ENCODE measurements at places on chromosomes 4 and X.

DNA sequence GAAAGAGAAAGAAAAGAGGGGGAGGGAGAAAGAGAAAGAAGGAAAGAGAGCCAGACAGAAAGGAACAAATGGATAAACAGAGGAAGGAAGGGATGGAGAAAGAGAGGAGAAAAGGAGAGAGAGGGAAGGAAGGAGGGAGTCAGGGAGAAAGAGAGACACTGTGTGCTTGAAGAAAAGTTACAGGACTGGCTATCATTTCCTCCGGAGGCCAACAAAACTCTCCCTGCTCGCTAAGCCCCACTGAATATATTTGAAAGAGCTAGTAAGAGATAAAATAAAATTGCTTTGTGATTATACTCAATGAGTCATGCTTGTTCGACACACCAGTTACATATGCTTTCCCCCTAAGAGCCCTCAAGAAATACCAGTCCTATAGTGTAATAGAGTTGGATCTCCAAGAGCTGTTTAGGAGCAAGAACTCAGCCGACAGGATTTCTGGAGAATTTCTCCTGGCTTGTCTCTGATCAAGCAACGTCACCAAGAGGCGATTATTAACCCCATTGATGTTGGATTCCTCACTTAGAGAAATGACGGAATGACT, 102.2 kb downstream of the MXRA5 start:
- DNase-seq: no peak

GRCh38 chrX:68942104-68942503, 113.3 kb downstream of the EFNB1 start:
- peak; percentile 30 for DNase-seq

- DNase-seq: no peak
Measured at GRCh38 chrX:69793260-69793935, 177.5 kb downstream of the EDA start.

DNA sequence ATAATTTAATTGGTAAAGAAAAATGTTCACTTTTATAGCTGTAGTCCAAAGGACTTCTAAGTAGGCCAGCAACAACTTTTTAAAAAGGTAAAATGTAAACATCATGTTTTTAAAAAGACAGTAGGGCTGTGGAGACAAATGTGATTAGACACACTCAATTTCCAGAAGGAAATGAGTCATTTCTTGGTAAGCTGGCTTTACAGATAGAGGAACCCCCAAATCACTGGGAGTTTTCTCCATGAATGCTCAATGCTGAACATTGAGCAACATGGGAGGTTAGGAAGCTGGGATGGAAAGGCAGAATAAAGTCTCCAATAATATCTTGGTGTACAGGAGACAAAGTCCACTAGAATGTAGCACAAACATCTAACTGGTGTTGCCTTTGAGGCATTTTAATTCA, 121.3 kb downstream of the NWD2 start:
- DNase-seq: no peak

DNA sequence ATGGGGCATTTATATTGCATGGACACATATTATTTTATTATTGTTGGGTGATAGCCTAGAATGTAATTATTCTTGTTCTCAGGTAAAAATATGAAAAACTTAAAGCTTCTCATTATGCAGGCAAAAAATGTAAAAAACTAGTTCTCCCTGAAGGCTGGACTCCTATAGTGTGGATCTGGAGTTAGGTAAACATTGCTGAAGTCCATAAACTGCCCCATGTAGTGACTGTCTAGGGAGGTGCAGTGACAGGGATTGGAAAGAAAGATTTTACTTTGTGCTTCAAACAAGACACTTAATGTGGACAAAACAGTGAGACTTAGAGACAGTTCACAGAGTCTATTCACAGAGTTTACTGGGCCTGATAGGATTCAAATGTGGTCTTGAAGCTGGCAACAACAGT, 17.0 kb downstream of the ADH6 start:
- DNase-seq: no peak

- DNase-seq: no peak
Measured at GRCh38 chr4:123556526-123556925, 159.9 kb downstream of the SPRY1 start.

DNA sequence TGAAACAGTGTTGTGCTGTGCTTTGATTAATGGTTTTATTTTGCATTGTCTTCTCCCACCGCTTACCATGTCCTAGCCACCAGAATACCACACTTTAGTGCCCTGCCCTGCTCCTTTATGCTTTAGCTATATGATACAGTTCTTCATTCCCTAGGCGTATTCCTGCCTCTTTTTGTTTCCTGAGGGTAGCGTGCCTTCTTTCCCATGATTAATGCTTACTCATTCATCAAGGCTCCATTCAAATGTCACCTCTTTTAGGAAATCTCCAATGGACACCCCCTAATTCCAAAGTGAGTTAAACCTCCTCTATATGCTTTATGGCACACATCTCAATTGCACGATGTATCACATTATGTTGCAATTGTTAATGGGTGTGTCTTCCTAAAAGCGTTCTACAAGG, 46.3 kb downstream of the SPANXD start:
- no peak for DNase-seq

DNA sequence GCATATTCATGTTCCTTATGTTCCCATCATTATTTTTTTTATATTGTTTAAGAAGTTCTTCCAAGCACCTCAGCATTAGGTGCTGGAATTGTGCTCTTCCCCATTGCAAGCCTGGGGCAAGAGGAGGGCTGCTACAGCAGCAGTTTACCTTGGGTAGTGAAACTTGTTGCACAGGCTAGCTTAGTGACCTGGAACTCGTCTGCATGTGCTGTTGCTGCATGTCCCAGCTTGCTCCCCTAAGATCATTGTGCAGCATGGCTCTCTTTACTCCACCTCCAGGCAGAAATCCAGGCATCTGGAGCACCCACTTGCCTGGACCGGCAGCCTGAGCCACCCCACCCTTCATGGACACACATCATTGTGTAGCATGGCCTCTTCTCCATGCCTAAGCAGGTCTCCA, 776.0 kb downstream of the GLUD2 start:
- DNase-seq: no peak

DNA sequence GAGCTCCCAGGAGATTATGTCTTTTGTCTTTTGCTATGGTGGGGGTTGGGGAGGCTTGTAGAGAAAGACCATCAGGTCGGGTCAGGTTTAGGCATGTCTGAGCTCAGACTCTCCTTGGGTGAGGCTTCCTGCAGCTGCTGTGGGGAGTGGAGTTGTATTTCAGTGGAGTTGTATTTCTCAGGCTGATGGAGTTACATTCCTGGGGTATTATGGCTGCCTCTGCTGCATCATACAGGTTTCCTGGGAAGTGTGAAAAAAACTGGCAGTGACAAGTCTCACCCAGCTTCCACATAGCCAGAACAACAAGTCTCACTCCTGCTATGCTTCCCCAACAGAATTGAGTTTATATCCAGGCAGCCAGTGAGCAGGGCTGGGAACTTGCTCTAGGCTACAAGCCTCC, 119.3 kb downstream of the VSIG4 start:
- no peak for DNase-seq

DNA sequence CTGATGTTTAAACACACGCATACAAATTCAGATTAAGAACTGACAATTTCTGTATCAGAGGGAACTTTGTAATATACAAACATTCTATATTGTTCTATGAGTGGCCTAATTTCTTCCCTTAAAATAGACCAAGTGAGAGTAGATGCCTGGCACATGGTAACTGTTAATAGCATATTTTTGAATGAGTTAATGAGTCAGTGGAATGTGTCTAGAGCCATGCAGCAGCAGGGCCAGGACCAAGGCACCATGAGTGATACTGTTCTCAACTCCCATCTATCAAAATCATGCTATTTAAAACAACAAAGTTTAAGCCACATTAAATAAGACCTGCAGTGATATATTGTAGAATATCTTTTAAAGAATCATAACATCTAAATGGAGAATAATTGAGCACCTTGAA, 98.3 kb downstream of the ARHGAP24 start:
- DNase-seq: no peak

- no peak for DNase-seq
Measured at GRCh38 chr4:130646886-130647285, 1550.9 kb downstream of the C4orf33 start.

DNA sequence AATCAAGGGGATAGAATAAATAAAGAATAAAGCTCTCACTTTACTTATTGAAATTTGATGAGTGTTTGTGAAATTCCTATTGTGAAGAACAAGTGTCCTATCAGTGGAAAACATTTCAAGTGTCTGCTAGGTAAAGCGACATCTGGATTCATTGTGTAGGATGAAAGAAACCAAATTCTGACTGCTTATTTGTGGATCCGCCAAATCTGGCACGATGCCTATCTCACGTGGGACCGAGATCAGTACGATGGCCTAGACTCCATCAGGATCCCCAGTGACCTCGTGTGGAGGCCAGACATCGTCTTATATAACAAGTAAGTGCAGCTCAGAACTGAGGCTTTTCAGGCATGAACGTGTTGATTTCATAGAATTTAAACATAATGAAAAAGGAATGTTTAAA, 1.9 kb downstream of the CHRNA9 start:
- DNase-seq: peak; percentile 16

GRCh38 chr4:168386002-168386401, 67.5 kb upstream of the DDX60 start:
- DNase-seq: no peak

DNA sequence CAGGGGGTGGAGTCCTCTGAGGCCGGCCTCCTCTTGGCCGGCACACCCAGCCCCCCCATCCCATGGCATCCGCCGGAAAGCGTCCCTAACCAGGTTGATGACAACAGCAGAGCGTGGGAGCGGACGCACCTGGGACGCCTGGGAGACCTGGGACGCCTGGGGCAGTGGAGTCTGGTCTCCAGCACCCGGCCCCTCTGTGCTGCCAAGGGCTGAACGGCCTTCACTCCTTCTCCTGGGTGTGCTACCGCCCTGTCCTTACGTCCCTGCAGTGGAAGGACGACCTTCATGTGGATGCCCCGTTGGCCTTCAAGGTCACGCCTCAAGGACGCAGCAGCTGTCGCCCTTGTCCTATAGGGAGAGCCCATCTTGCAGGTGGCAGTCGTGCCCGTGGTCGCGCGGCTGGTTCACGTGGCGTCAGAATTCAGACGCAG, 26.9 kb downstream of the NKX1-1 start:
- DNase-seq: no peak

- DNase-seq: no peak
Measured at GRCh38 chr4:6309777-6310176, 40.1 kb downstream of the WFS1 start.

DNA sequence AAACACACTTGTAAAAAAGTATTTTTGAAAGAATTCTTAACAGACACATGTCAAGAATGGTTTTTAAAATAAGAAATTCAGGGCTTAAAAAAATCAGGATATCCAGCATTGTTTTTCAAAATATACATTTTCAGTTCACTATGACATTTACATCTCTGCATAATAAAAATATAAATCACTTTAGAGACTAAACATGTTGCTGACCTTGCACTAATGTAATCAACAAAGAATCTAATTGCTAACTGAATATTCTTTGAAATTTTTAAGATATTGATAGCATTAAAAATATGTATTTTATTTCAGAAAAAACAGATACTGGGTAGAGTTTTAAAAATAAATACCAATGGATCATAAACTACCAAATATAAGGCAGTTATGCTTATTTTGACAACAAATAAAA, 26.4 kb downstream of the RPS6KA6 start:
- DNase-seq: no peak

GRCh38 chr4:13348216-13348615, 135.9 kb downstream of the RAB28 start:
- no peak for DNase-seq

- DNase-seq: no peak
Measured at GRCh38 chrX:9282325-9282724, 182.5 kb upstream of the TBL1X start.

DNA sequence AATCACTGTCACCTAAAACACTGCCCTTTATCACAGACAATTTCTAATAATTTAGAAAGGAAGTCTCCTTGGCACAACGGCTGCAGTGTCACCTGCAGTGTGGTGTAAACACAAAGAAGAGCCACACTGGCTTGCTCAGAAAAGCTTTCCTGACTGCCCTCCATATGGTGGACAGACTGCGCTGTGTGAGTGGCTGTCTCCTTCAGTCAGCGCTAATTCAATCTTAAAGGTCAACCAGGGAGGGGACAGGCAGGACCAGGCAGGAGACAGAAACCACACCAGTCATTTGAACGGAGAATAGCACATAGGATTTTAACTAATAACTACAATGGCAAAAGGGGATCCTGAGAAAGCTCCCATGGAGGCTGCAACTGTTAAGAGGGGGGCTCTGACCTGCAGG, 132.1 kb downstream of the NSUN7 start:
- DNase-seq: no peak

DNA sequence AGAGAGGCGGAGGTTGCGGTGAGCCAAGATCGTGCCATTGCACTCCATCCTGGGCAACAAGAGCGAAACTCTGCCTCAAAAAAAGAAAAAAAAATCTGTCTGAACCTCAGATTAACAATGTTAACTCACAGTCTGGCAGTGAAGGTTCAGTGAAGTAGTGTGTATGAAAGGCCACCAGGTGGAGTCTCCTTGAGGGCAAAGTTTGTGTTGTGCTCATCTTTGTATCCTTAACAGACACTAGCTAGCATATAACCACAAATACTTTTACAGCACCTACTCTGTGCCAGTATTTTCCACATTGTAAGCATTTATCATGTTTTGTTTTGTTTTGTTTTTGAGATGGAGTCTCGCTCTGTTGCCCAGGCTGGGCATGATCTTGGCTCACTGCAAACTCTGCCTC, 46.0 kb upstream of the MGST2 start:
- DNase-seq: peak; percentile 12

DNA sequence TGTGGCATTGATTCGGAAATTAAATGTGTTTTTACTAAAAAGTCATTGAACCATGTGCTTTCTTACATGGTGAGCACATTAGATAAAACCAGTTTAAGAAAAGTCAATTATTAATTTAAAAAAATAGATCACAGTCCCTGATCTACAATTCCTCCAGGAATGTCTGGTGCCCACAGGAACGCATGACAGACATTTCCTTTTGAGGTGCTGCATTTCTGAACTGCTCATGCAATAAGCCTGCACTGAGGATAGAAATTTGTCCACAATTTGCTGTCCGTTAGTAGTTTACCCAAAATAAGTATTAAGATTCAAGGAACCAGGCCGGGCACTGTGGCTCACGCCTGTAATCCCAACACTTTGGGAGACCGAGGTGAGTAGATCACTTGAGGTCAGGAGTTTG, 8.2 kb upstream of the ADAMTS3 start:
- no peak for DNase-seq

DNA sequence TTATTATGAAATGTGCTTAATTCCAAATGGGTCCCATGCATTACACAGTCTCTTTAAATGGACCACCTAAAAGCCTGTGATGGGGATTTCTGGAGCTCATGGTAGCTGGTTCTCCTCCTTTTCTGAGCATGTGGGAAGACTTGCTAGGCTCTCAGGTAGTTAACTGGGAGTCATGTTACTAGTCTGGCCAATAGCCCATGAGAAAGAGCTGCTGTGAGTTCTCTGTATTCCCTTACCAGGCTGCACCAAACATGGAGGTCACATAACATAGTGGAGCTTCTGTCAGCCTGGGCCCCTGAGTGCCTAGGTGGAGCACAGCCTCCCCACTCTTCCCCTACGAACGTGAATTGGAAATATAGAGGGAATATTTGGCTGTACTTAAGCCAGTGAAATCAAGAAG, 198.4 kb downstream of the MAML3 start:
- no peak for DNase-seq

DNA sequence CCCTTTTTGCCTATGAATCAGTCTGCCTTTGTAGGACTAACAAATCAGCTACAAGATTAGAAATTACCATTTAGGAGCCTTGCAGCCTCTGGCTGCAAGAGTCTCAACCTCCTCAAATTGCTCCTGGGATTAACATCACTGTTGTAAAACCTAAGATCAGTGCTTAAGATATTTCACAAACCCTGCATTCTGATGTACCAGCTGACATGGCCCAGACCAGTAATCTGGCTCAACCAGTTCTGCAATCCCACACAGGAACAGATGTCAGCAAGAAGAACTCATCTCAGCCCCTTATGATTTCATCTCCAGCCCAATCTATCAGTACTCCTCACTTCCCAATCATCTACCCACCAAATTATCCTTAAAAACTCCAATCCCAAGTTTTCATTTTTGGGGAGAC, 32.5 kb upstream of the AADAT start:
- no peak for DNase-seq
